EH (cell line): ENCODE measurements at places on chromosomes 16 and 17.

- peak; percentile 78 for DNase-seq
Measured at GRCh38 chr17:48618256-48618896, 3.3 kb upstream of the HOXB8 start.

DNA sequence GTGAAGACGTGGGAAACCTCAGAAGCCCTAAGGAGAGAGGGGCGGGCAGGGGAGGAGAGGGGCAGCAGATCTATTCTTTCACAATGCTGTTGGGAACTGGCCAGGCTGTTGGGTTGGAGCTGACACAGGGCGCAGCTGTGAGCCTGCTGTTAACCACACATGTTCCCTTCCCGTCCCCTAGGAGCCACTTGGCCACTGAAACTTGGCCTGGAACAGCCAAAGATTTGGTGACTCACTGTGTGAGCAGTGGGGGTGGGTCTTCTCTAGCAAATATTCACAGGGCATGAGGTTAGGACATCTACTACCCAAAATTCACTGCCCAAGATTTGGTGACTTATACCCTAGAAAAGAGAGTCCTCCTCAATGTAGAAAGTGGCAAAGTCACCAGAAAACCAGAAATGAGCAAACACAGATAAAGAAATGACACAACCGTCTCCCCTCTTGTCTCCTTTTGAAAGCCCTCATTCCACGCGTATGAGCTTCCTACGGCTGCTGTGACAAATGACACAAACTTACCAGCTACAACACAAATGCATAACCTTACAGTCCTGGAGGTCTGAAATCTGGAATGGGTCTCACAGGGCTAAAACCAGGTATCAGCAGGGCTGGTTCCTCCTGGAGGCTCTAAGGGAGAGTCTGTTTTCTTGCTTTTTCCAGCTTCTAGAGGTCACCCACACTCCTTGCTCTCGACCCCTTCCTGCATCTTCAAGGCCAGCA lies 6.3 kb downstream of the TBC1D16 start:
- DNase-seq, result peak; percentile 84

GRCh38 chr16:8108991-8109509 lies 481.3 kb downstream of the TMEM114 start:
- DNase-seq, result no peak

- peak; percentile 54 for DNase-seq
Measured at GRCh38 chr16:27315333-27316037, 1.7 kb downstream of the IL4R start.

DNA sequence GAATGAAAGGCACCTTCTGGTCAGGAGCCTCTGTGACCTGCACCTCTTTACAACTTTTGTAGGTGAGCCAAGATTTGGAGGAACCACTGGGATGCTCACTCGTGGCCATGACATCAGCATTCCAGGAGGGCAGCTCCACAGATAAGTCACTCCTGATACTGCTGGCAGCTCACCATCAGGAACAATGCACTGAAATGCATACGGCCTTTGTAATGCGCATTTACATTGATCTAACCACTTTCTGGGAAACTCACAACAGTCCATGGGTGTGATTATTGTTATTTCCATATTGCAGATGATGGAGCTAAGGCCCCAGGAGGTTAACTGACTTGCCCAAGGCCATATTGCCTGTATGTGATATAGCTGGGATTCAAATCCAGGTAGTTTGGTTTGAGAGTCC lies 34.3 kb upstream of the PMFBP1 start:
- no peak for DNase-seq

- DNase-seq, result peak; percentile 73
Measured at GRCh38 chr16:66478733-66479511, 51.8 kb downstream of the BEAN1 start.

- DNase-seq, result peak; percentile 86
Measured at GRCh38 chr17:19327031-19327783, 35.3 kb downstream of the B9D1 start.
